Mammary epithelial cell (primary cell): ENCODE measurements at places on chromosomes 4 and X. TPM values are rescaled to one million over a fixed set of nuclear protein-coding genes. Genes with fewer than 3 reads are reported as not detected.
A peak's percentile ranks its signal among the peaks of the same experiment; 100 is the strongest.

GRCh38 chrX:16834806-16835205 is 35.4 kb downstream of the RBBP7 start:
- no peak for DNase-seq

DNA sequence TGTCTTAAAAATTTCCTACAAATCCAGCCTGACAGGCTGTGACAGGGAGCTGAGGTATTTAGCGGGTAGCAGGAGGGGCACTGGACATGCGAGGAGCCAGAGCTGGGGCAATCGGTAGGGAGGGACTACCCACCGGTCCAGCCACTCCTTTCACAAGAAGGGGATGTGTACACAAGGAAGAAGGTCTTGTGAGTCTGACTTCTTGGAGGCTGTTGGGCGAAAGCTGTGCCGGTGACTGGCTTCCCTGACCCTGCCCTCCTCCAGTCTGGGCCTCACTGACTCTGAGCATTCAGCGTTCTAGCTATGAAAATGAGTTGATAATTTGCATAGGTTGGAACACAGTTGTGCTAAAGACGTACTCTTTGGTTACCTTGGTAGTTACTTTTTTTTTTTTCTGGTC is 12.7 kb upstream of the CXCL8 start:
- DNase-seq, result no peak

DNA sequence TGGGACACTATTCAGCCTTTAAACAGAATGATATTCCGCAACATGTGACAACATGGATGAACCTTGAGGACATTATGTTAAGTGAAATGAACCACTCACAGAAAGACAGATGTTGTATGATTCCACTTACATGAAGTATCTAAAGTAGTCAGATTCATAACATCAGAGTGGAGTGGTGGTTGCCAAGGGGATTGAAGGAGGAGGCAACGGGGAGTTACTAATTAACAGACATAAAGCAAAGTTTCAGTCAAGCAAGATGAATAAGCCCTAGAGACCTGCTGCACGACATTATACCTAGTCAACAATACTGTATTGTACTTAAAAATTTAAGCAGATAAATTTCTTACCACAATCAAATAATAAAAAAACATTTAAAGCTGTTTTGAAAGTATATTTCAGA is 105.0 kb upstream of the NR0B1 start:
- no peak for DNase-seq

GRCh38 chr4:122583906-122584305 is 37.0 kb downstream of the IL21 start:
- peak; percentile 39 for DNase-seq

DNA sequence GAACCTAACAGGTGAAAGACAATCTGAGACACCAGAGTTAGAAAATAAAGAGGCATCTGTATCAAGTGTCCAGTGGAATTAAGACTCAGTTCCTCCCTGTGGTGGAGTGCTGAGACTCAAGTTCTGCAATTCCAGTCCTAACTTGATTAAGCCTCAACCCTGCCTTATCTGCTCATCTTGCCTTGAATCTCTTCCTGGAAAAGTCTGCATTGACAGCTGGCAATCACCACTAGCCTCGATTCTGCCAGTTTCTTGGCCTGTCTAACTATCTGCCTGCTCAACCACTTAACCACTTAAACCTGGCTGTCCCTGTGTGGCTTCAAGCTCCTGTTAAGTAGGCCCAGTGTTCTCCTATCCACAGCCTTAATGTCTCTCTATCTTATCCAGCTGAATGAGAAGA is 22.4 kb upstream of the NEIL3 start:
- DNase-seq, result no peak

The TRO gene
- 3.7 TPM for total RNA-seq

DNA sequence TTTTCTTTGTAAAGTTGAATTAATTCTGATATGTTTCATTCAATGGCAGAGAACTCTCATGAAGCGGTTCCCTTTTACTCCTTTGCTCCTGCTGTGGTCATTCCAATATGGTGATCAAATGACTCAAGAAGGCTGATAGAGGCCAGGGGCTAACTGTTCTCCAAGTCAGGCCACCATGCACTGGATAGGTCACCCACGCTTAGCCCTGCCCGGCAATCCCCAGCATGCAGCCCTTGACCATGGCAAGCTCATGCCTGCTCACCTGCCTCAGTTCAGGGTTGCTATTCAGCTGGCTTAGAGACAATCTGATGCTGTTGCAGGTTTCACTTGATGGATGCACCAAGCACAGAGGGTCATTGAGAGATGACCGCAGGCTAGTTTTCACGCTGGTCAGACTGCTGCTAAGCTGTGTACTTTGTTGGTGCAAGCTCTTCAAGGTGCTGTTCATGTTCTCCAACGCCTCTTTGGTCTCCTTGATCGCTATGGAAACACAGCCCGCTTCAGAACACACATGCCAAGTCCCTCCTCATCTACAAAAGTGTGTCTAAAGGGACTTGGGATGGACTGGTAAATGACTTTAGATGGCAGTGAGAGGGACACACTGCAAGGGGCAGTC is 55.2 kb upstream of the FGFBP2 start:
- DNase-seq, result no peak

DNA sequence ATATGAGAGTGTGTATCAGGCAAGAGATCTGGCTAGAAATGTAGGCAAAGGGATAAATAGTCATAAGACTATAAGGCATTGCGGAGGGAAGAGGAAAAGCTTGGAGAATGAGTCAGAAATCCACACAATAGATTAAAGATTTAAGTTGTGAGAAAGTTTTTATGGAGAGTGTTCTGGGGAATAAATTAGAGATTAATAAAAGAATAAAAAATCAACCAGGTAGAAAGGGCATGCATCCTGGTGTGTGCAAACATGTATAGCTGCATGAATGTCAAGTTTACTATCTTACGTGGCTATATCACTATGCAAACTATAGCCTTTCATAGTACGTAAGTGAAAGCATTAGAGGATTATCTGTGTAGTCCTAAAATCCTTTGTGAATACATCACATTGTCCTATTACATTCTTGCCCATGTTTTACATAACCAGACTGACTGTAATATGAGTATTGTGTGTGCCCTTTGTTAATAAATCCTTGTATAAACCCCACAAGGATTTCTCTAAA is 36.9 kb downstream of the SNCA start:
- DNase-seq, result peak; percentile 48

- no peak for DNase-seq
Measured at GRCh38 chr4:9781343-9782135, at the start of gene DRD5. Gene DRD5 (plus strand): TSS chr4:9781634. CDS start chr4:9782030, 396 bp downstream.

The C1GALT1C1 gene
- 4.1 and 10.4 TPM in 2 replicates for total RNA-seq

The DOK7 gene
- 19.3 TPM for total RNA-seq

The SPOCK3 gene
- not detected for total RNA-seq

The OTUD6A gene
- total RNA-seq, result not detected

DNA sequence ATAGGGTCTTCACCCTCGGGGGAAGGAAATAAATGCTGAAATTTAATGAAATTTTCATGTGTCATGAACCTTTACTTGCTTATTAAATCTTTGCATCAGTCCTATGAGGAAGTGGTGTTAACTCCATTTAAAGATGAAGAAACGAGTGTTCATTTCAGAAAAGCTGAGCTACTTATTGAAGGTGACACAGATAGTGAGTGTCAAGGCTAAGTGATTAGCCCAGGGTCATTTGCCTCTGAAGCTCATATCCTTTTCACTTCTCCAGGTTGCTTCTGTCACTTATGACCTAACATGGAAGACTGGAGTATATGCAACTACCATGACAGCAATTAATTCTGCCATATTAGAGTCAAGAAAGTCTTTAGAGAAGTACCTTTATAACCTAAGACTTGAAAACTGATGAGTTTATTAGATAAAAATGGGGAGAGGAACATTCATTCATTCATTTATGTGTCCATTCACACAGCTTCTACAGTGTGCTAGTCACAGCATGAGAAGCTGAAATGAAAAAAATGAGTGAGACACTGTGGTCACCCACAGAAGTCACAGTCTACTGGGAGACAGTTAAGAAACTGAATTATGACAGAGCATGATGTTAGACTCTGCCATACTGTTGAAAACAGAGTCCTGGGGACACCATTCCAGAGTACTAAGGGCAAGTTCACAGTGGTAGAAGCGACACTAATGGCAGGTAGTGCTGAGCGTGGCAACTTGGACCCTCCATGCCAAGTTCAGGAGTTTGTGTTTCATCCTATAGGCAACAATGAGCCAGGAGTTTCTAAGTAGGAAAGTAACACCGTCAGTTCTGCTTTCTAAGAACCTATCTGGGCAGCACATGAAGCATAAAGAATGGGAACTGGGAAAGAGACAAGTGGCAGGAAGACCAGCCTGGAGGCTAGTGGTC is 21.3 kb downstream of the ALPK1 start:
- no peak for DNase-seq

GRCh38 chr4:96525898-96526297 is 686.0 kb downstream of the PDHA2 start:
- DNase-seq, result no peak

The SFRP2 gene
- total RNA-seq, result not detected

The MAGEB2 gene
- not detected for total RNA-seq

- no peak for DNase-seq
Measured at GRCh38 chr4:31341601-31342359, 621.6 kb downstream of the PCDH7 start.

- DNase-seq, result no peak
Measured at GRCh38 chrX:24961809-24962208, 54.0 kb downstream of the ARX start.

DNA sequence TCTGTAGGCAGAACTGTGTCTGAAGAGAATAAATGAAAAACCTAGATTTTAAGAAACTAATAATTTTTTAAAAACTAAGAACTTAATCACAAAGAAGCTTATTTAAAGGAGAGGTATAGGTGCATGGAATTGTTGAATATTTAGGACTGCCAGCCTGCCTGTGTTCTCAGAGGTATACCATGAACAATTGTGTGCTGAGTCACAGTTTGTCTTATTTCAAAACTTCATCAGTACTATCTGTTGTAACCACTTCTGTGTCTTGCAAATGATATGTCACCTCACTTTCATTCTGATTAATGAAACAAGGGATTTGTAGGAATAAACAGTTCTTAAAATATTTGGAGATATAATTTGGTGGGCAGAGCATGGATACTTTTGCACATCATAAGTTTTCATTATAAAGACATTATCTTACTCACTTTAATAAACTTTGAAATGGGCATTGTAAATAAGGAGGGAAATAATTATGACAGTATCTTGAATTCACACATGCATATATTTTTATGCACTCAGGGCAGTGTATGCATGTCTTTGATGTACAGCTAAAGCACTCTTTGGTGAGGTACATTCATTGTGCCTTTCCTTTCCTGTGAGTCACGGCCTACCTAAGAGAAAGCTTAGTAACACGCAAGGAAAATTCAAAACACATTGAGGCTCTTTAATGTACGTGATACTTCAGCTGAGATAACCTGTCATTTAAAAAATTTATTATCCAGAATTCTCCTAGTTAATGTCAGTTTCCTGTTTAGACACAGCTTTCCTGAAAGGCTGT is 31.7 kb downstream of the STOX2 start:
- peak; percentile 35 for DNase-seq

DNA sequence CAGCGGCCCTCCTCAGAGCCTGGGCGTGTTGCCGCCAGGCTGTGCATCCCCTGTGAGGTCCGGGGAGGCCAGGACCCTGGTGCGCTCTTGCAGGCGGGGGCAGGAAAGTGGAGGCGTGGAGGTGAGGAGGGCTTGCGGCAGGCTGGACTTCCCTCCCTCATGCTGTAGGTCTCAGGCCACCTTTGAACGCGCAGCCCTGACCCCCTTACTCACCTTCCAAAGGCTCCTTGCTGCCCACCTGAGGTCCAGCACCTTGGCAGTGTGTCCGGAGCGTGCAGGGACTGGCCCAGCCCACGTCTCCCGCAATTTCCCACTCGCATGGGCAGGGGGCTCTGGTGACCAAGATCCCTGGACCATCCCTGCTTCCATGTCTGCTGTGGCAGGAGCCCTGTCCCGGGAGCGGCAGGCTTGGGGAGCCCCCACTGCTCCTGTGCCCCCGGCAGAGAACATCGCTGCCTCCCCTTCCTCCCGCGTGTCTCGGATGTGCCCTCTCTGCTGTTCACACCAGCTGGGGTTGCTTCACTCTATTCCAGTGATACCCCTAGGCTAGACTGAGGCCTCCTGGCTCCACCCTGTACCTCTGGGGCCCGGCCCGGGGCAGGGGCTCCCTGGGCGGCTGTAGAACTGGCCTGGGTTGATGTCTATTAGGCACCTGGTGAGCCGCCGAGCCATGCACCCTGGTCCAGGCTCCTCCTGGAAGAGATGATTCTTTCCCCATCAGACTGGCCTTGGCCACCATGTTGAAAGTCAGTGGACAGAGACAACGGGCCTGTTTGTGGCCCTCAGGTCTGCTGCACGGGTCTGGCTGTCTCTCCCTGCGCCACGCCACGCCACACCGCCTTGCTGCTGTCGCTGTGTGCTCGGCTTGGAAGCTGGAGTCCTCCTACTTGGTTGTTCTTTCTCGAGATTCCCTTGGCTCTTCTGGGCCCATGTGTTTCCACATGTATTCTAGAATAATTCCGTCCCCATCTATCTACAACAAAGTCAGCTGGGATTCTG is 95.4 kb upstream of the ADRA2C start:
- no peak for DNase-seq

- no peak for DNase-seq
Measured at GRCh38 chr4:81915430-81915829, 443.7 kb upstream of the RASGEF1B start.

- no peak for DNase-seq
Measured at GRCh38 chr4:24856586-24856985, 56.3 kb downstream of the CCDC149 start.

DNA sequence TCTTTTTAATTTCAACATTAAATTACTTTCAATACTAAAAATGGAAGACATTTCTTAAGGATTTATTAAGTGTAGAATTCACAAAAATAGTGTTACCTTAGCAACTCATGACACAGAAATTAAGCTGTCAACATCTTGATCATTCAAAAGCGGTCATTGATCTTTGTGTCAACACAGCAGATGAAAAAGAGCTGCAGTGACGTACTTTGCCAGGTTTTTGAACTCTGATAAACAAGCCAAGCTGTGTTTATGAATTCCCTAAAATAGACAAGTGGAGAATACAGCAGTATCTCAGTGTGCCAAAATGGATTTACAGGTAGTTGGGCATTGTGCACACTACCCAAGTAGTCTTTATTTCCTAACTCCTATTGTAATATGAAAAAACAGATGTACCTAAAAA is 1141.8 kb upstream of the PCDH7 start:
- DNase-seq, result no peak

- DNase-seq, result peak; percentile 55
Measured at GRCh38 chr4:169810325-169811323, 52.9 kb upstream of the HPF1 start.

DNA sequence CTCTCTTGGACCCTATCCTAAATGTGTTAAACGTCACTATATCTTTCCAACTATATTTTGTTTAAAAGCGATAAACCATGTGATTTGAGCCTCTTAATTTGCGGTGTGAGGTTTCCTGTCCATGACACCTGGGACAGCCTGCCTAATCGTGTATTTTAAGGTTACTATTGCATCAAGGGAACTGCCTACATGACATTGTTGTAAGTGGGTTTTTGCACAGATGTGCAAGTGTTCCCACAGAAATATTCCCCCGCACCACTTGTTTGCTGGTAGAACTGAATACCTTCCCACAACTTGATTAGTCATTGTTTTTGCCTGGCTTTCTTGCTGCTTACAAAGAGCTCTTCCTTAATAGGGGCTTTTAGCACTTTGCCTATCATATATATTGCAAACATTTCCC is 5.1 kb upstream of the FAM184B start:
- DNase-seq, result peak; percentile 53

The MYOZ2 gene
- not detected in 2 replicates for total RNA-seq
